NCI-H187 treated with DMSO at 0.1 percent for 48 hours (cell line): ENCODE measurements at places on chromosomes 16 and 17.
A peak's percentile ranks its signal among the peaks of the same experiment; 100 is the strongest.

DNA sequence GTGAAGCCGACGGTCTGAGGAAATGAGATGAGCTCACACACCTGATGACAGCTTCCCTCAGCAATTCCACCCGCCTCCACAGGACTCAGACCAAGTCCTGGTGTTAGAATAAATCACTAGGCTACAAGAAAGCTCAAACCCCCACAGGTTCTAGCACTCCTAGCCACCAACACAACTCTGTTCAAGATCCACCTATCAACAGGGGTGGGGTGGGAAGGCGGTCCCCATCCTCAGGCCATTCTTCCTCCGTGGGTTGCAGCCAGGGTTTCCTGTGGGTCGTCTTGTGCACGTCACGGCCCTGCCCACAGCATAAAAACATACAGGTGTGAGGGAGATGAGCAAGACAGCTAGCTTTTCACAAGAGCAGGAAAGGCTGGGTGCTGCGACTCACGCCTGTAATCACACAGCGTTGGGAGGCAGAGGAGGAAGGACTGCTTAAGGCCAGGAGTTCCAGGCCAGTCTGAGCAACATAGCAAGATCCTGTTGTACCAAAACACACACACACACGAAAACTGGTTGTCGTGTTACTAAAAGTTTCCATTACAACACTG lies 81.1 kb downstream of the ANKRD11 start:
- DNase-seq = no peak

- peak; percentile 15 for DNase-seq
Observed at GRCh38 chr17:78497115-78497540, 80.1 kb downstream of the DNAH17 start.

DNA sequence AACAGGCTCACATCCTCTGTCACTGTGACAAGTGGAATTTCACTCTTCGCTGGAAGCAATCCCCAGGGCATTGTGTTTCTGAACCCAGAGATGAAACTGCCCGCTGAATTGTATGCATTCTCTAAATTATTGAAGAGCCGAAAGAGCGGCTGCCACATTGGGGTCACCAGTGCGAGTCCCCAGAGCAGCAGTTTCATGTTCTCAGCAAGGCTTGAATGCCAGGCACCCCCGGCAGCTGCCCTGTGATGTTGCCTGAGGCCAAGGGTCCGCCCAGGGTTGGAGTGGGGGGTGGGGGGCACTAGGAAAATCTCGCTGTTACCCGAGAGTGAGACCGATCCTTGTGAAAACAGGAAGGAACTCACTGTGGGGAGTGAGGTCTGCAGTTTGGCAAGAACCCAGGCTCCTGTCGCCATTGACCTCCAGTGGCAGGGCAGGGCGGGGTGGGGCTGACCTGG lies 20.7 kb upstream of the BCAR1 start:
- no peak for DNase-seq

- no peak for DNase-seq
Observed at GRCh38 chr17:1776857-1777256, 15.0 kb downstream of the SERPINF1 start.

DNA sequence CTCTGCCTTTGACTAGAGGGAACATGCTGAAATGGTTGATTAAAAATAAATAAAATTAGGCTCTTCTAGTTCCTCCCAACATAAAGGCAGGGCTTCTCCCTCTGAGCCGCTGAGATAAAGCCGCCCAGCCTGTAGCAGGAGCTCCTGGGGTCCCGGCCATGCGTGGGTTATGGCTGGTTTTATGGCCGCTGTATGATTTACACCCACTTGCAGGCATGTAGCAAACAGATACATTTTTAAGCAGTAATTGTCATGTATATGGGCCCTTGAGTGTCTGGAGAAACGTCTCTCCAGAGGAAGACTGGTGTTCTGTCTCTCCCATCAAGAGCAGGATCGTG lies 201.0 kb upstream of the TNRC6C start:
- no peak for DNase-seq
